B cell (primary cell): ENCODE measurements at places on chromosomes 7 and 10. TPM values are rescaled to one million over a fixed set of nuclear protein-coding genes. Genes with fewer than 3 reads are reported as not detected.

The PRSS1 gene
- total RNA-seq = not detected in 2 replicates

The RARRES2 gene
- 0.46 TPM in 1 of 2 replicates, not detected in the other for total RNA-seq

DNA sequence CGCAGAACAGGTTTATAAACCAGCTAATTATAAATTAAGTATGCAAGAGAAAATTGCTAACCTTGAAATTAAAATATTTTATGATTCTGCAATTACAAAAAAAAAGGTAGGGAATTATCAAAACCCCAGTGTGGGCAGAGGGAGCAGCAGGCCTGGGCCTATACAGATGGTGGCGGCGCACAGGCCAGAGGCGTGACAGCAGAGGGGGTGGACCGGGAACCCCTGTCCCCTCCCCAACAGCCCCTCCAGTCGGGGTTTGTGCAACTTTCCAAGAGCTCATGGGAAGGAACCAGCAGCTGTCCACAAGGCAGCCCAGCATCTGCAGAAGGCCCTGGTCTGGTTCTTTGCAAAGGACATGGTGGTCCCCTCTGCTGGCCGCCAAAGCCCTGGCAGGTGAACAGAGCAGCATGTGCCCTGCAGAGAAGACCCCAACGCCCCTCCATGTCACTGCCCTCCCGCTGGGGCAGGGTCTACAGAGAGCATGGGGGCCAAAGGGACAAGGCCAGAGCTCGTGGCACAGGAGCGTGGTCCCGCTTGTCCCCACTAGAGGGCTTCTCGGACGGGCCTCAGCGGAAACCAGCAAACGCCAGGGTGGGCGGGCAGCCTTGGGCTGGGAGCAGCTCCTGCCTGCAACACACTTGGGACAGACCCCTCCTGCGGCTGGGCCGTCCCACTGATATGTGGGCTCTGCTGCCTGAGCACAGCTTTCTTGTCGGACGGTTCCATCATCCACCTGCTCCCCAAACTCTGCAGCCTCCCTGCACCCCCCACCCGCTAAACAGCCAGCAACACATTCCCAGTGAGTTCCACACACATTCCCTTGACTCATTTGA, 75.1 kb downstream of the EBF3 start:
- no peaks in the 10 kb centered on the region for H3K27me3 ChIP-seq
- no peaks in the 10 kb centered on the region for H3K36me3 ChIP-seq
- no peak overlapping the region for H3K4me3 ChIP-seq
- DNase-seq = peak; percentile 26

DNA sequence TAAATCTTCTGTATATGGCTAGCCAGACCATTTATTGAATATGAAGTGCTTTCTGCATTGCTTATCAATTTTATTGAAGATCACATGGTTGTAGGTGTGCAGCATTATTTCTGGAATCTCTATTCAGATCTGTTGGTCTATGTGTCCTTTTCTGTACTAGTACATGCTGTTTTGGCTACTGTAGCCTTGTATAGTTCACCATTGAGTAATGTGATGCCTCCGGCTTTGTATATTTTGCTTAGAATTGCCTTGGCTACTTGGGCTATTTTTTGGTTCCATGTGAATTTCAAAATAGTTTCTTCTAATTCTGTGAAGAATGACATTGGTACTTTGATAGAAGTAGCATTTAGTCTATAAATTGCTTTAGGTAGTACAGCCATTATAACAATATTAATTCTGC, 1187.2 kb downstream of the XPNPEP1 start:
- no peaks in the 10 kb centered on the region for H3K27me3 ChIP-seq
- no peak overlapping the region for H3K4me3 ChIP-seq
- no peaks in the 10 kb centered on the region for H3K36me3 ChIP-seq
- no peaks in the 10 kb centered on the region for H3K4me1 ChIP-seq
- H3K27ac ChIP-seq = no peak overlapping the region

DNA sequence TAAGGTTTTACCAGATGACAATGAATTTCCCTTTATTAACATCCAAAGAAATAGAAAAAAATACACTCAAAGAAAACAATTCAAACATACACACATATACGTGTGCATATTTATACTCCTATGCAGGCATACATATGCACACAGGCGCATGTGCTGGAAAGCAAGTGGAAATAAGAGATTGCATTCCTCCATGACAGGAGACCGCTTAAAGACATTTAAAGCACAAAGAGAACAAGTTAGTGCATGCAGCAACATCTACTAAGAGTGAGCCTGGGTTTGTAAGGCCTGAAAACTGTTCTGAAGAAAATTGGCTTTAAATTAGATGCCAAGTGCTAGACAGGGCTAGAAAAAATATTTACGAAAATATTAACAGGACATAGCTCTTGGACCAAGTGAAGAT, 40.1 kb upstream of the PPP1R17 start:
- no peaks in the 10 kb centered on the region for H3K4me1 ChIP-seq
- H3K27me3 ChIP-seq = no peaks in the 10 kb centered on the region
- DNase-seq = no peak
- H3K36me3 ChIP-seq = no peaks in the 10 kb centered on the region
- no peak overlapping the region for H3K27ac ChIP-seq

GRCh38 chr7:29844559-29844958, 38.3 kb downstream of the WIPF3 start:
- no peak overlapping the region for H3K27ac ChIP-seq
- H3K4me3 ChIP-seq = no peak overlapping the region
- no peak for DNase-seq
- no peaks in the 10 kb centered on the region for H3K4me1 ChIP-seq
- H3K27me3 ChIP-seq = no peaks in the 10 kb centered on the region
- no peaks in the 10 kb centered on the region for H3K36me3 ChIP-seq
